ENCODE measurements at places on chromosomes 6 and 20. TPM values are rescaled to one million over a fixed set of nuclear protein-coding genes. Genes with fewer than 3 reads are reported as not detected.

GRCh38 chr6:10385524-10386132 lies 29.2 kb downstream of the TFAP2A start:
- no peak for DNase-seq

DNA sequence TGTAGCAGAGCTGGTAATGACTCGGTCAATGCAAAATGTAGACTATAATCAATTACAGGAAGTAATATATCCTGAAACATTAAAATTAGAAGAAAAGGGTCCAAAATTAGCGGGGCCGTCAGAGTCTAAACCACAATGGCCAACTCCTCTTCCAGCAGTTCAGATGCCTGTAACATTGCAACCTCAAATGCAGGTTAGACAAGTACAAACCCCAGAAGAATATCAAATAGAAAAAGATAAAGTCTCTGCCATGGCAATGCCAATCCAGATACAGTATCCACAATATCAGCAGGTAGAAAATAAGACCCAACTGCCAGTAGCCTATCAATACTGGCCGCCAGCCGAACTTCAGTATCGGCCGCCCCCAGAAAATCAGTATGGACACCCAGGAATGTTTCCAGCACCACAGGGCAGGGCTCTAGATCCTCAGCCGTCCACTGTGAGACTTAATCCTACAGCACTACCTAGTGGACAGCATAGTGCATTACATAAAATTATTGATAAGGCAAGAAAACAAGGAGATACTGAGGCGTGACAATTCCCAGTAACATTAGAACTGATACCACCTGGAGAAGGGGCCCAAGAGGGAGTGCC lies 158.4 kb downstream of the GPX5 start:
- peak; percentile 72 for DNase-seq

DNA sequence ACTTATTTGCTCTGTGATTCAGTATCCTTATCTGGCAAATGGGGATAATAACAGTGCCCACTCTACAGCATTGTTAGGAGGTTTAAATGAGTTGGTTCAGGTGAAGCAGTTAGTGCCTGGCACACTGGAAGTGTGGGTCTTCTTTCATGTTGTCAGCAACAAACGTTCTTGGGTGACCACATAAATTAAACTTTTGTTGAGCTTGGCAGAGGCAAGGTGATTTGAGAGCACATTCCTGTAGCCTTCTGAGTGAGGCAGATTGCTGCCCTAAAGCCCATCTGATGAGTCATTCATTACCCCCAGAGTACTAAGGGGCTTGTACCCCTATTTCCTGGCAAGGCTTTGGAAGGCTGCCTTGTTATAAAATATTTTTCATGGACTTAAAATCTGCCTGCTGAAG lies 25.8 kb downstream of the SEC23B start:
- peak; percentile 41 for DNase-seq

- DNase-seq, result peak; percentile 64
Observed at GRCh38 chr6:132041706-132042105, 90.5 kb upstream of the CCN2 start.

DNA sequence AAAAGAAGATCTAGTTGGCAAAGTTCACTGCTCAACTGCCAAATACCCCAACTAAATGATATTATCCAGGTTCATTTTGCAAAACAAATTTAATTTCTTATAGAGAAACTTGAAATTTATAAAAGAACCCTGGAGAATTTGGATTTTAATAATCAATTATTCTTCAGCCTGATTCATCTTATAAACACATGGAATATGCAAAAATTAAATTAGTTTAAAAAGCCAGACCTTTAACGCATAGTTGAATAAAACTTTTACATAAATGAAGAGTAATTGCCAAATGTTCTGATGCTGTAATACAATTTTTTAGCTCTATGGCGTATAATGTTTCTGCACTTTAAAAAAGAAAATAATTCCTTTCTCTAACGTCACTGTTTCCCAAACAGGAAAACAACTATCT lies 33.2 kb upstream of the ANKRD60 start:
- no peak for DNase-seq

GRCh38 chr20:49388744-49389143 lies 93.7 kb downstream of the KCNB1 start:
- DNase-seq, result no peak

- peak; percentile 54 for DNase-seq
Observed at GRCh38 chr20:22403632-22404361, 180.6 kb downstream of the FOXA2 start.

DNA sequence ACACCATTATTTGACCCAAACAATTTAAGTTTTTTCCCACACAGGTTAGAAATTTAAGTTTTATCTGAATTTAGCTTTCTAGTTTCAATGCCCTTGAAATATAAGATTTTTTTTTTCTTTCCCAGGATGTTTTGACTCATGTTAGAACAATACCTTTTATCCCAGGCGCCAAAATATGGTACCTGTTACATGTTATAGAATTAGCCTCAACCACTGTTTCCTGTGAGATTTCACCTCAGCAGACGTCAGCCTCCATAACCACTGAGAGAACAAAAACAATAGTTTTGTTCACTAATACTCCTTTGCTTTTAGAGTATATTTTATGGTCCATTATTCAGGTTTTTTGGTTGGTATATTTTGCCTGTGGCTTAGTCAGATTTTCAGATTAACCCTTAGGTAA lies 302.9 kb downstream of the CDKAL1 start:
- DNase-seq, result no peak

GRCh38 chr6:119544325-119545175 lies 195.0 kb upstream of the MAN1A1 start:
- no peak for DNase-seq

DNA sequence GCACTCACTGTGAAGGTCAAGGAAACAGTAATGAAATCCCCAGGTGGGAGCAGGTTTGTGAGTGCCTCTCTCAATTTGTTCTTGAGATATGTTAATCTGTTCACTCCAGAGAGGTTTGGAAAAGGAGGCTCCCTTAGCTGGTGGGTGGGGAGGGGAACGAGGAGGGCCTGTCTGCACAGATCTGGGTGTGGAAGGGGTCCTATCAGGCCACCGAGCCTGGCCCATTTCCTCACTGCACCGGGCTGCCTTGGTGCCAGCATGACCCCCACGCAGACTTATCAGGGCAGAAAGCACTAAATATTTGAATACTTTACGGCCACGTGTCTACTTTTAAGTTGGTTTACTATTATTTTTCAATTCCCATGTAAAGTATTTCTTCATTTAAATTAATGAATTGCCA lies 8.3 kb downstream of the AGPAT4 start:
- DNase-seq, result no peak

DNA sequence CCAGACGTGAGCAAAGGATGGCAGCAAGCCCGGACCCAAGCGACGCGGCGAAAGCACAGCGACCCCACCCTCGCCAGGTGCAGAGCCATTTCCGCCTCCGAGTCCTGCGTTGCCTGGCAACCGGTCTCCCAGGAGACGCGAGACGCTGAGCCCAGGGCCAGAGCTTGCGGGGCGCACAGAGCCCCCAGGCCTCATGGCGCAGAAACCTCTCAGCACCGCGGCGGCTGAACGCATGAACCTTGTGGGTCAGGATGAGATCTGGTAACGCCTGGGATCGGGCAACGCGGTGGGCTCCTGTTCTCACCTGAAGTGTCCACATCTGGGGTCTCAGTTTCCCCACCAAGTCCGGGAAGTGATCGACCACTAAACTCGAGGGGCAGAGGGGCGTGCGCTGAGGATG lies 77.7 kb downstream of the ANKRD60 start:
- no peak for DNase-seq

GRCh38 chr20:63151554-63152321 lies 64.2 kb downstream of the YTHDF1 start:
- peak; percentile 33 for DNase-seq

GRCh38 chr20:31760519-31761240 lies 21.6 kb downstream of the TPX2 start:
- DNase-seq, result no peak

GRCh38 chr6:80217794-80218193 lies 111.3 kb downstream of the BCKDHB start:
- no peak for DNase-seq

DNA sequence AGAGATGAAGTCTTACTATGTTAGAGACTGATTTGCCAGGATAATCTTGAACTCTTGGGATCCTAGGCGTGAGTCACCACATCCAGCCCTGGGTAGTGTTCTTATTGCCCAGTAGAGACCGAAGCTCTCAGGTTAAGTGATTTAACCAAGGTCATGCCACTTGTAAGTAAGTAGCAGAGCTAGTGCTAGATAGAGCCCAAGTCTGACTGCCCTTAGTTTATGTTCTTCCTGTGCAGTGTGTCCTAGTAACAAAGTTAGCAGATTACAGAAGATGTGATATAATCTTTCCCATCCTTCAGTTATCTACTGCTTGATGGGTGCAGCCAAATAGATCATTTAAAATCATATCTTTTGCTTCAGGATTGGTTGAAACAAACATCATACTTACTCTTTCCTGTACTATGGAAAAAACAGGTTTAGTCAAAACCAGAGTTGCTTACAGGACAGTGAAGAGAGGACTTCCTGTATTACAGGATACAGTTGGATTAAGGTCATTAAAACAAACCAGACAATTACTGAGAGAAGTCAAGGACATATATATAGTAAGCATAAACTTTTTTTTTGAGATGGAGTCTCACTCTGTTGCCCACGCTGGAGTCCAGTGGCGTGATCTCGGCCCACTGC lies 9.5 kb upstream of the PABPC1L start:
- DNase-seq, result peak; percentile 61

DNA sequence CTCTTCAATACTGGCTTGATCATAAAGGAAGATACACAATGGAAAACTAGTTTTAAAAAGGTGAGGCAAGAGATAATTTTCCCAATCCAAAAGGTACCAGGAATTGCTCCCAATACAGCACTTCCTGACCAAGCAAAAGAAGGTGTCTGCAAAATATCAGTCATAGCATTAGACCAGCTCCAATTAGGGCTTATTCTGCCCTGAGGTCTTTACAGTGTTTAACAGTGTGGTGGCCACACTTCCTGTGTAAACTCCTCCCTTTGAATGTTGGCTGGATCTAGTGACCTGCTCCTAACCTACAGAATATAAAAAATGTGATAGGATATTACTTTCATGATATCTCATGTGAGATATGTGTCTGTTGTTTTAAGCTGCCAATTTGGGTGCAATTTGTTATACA lies 57.1 kb upstream of the BTN3A2 start:
- DNase-seq, result peak; percentile 82

GRCh38 chr6:24659561-24659960 lies 7.1 kb downstream of the TDP2 start:
- DNase-seq, result no peak

DNA sequence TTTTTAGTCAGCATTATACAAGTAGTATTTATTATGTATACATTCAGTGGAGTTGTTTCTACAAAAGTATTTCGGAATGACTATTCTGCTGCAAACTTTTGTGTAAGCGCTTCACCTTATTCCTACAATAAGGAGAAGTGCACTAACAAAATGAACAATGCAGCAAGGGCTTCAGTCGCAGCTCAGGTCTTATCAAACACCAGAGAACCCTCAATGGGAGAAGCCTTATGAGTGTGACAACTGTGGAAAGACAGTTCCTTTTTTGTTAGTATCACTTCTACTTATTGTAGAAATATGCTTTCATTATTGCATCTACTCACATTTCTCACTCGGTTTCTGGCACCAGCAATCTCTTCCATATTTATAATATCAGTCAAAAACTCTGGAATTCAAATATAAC lies 18.8 kb downstream of the ZKSCAN3 start:
- no peak for DNase-seq

DNA sequence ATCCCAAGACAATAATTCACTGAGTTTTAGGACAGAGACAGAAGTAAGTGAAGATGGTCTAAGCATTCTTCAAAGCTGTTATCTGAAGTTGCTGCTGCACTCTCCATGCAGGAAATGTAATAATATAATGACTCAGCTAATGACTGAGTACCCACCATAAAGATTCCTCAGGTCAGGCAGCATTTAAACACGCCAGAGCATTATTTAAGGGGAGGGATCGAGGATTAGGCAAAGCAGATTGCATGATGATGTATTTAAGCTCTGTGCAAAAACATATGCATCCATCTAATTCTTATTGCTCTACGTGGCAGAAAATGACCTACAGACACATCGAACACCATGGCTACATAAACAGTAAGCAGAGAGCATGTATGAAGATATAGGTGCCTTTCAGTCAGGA lies 216.4 kb downstream of the UNC5CL start:
- DNase-seq, result peak; percentile 29

DNA sequence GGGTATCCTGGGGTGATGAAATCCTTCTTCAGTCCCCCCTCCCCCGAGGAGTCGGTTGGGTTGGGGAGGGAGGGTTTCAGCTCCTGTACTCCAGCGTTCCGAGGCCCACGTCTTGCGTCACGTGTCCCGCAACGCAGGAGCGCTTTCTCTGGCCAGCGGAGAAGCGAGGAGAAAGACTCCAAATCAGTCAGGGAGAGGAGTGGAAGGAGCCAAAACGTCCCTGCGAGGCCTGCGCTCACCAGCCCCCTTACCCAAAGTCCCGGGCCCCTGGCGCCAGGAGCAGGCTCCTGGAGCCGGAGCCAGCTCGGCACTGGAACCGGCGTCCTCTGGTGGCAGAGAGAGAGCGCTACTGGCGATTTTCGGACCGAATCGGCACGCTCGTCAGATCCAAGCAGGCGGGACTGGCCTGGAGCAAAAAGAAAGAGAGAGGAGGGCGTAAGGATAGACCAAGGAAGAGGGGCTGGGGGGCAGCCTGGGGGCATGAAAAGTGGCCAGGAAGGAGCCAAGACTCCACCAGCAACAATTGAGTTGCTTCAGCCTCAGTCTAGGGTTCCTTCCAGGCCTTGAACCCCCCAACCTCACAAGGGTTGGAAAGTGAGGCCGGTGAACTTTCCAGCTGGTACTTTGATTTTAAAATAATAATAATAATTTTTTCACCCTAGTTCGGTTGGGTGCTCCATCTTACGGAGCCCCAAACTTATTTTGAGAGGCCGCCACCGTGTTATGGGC lies at the start of gene GNAS:
GNAS (plus strand) TSS at position 174 of the 729 bp plus-strand sequence.
- peak; percentile 61 for DNase-seq

DNA sequence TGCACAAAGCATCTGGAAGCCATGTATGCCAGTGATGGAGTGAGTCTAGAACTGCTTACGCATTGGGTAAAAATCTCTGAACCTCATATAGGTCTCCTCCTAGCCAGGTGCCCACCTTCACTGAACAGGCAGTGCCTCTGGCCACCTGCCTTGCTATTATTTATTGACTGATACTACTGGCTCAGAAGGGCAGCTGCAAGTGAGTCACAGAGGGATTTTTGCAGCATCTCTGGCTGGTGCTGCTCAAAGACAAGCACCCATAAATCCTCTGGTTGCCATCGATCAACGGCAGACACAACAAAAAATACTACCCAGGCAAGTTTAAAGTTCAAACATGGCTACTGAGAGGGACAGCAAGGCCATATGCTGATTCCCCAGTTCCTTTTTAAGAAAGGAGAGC lies 279.4 kb downstream of the UBE3D start:
- DNase-seq, result peak; percentile 22

GRCh38 chr20:25470045-25470444 lies 62.6 kb downstream of the GINS1 start:
- peak; percentile 41 for DNase-seq

- no peak for DNase-seq
Observed at GRCh38 chr20:50969435-50969834, 10.8 kb downstream of the MOCS3 start.

SPDEF gene
- not detected for total RNA-seq

ZNF451 gene
- total RNA-seq, result 37.9 TPM

BTN2A1 gene
- 35.0 TPM for total RNA-seq

GPX5 gene
- not detected for total RNA-seq

TRAPPC3L gene
- not detected for total RNA-seq

CCN5 gene
- not detected for total RNA-seq

TGM3 gene
- total RNA-seq, result not detected

TP53TG5 gene
- total RNA-seq, result not detected

UNC5CL gene
- total RNA-seq, result 0.20 TPM

NR2E1 gene
- 1.2 TPM for total RNA-seq

BFSP1 gene
- total RNA-seq, result 5.5 TPM

FRK gene
- total RNA-seq, result 1.3 TPM

CRISP3 gene
- not detected for total RNA-seq

HLA-F gene
- total RNA-seq, result 414 TPM
